Hypothalamus (tissue), 51 donors: ENCODE measurements at places on chromosomes 1 and 21.

- no peak for DNase-seq
Measured at GRCh38 chr1:3651930-3652547, at the start of gene TP73. TSS of gene TP73 (plus strand) at chr1:3652516. CDS start at chr1:3682366, 29,850 bp downstream.

- no peak for DNase-seq
Measured at GRCh38 chr1:9603307-9603706, 14.6 kb downstream of the TMEM201 start.

GRCh38 chr21:46621457-46622182 lies 13.9 kb upstream of the PRMT2 start:
- DNase-seq, result no peak

DNA sequence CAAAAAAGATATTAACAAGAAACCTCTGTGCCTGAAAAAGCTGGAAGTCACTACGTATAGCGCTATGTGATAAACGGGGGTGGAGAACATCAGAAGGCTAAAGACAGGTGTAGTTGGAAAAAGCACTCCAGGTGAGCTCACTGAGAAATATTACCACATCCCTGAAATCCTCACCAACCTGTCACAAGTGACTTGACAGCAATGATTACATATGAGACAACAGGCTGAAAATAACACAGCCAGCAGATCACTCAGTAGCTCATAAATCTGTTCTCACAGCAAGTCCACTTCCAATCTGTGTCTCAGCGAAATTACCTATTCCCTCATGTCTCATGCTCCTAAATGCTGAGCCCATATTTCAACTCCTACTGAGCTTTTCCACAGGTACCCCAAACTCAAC lies 120.5 kb downstream of the UBR4 start:
- no peak for DNase-seq

DNA sequence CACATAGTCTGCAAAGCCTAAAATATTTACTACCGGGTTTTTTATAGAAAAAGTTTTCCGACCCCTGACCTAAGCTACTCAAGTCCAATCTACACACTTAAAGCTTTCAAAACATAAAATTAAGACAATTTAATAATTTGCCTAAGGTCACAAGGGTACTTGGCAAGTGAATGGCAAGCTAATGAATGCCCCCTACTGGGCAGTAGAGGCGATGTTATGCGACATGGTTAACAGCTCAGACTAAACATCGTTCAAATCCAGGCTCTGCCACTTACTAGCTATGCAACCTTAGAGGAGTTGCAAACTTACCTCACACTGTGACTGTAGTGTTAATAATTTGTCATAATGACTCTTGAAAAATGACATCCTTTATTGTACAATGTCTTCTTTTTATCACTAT lies 317.2 kb upstream of the NFIA start:
- no peak for DNase-seq

DNA sequence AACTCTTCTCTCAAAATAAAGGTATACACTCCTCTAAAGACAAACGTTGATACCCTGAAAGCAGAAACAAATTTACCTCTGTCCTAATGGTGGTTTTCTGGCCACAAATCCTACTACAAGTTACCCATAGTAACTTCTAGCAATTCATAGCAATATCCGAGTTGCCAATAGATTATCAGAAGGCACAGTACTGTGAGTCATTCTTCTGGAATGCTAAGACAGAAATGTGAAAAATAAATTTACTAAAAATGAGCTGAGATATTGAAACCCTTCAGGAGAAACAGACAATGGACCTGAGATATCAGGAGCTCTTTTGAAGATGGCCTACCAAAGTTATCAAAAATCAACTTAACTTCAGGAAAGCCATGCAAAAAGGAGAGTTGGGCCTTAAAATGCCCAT lies 715.0 kb upstream of the ADAMTS5 start:
- no peak for DNase-seq

DNA sequence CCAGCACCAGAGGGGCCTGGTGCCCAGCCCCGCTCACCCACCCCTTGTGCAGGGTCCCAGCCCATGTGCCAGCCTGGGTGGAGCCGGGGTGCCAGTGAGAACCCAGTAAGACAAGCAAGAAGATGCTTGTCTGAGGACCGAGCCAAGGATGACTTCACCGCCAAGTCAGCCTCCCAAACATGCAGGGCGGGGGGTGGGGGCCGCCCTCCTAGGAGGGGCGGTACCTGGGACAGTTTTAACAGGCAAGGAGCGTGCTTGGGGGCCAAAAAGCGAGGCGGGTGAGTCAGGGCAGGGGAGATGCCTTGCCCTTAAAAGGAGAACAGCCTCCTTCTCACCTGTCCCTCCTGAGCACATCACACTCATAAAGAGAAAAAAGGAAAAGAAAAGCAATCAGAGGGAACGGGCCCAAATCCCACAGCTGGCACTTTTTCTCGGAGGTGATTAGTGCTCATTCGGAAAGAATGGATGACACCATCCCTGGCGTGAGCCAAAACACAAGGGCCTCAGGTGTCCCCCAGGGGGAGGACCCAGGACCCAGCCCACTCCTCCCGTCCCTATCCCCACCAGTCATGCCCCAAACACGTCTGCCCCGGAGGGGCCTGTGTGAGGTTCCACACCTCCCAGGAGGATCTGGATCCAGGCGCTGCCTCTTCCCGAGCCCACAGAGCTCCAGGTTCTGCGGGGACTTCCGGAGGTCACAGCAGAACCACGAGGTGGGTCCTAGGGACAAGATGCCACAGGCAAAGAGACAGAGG lies 77.6 kb upstream of the IFFO2 start:
- DNase-seq, result no peak

DNA sequence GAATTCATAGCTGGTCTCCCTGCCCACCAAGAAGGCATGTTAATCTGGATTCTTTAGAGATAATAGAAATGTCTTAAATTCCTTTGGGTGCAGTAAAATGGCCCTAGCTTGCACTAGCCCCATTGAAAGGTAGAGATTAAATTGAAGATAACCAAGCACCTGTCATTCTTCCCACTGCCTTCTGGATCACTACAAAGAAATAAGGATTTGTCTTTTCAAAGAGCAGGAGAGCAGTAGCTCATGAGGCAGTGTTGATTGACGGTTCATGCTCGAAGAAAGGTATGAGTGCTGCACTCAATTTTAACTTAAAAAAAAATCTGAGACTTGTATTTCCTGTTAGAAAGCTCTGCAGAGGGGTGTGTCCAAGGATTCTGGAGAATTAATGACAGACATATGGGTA lies 74.9 kb upstream of the F3 start:
- DNase-seq, result no peak

DNA sequence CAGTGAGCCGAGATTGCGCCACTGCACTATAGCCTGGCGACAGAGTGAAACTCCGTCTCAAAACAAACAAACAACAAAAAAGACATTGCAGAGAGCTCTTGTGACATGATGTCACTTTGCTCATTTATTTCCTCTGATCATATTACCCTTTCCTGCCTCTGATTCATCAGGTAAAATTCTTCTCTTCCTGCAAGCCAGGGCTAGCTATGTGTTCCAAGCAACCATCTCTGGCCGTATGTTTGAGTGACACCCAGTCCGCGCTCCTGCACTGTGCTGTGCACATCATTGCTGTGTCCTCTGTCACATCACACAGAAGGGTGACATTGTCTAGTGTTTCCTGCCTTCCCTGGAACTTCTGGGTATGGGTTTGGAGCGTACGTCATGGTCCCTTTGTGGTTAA lies 251.3 kb downstream of the PCP4 start:
- DNase-seq, result no peak

DNA sequence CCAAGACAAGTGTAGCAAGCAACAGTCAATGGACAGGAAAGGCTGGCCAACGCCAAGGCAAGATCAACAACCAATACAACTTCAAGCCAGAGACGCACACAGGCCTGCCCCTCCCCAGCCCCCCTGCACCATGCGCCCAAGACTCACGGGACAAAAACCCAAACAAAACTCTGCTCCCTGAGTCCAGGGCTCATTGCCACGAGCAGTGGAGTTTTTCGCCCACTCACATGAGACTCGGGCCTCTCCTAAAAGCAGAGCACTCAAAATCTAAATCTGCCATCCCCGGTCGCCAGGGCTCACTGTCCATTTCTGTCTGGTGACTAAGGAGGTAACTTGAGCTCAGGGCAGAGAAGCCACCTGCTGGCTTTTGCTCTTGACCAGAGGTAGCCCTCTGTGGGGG lies 174.8 kb downstream of the CLIC6 start:
- DNase-seq, result no peak
